AG04450 (cell line): ENCODE measurements at places on chromosomes 11 and 22.

- no peak for DNase-seq
Observed at GRCh38 chr11:116357784-116358544, 414.8 kb downstream of the BUD13 start.

DNA sequence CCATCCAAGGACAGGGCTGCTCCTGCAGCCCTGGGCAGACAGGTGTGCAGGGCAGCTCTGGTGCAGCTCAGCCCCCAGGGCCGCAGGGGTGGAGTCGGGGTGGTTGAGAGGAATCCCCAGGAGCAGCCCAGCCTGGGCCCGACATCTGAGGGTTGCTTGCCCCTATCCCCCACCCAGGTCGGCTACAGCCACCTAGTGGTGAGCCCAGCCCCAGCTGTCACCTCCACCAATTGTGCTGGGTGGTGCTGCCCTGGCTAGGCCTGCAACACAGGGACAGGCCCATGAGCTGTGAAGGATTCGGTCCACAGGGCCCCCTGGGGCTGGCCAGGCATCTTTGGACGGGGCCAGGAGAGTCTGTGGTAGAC lies 29.6 kb downstream of the RTN4R start:
- DNase-seq = no peak

DNA sequence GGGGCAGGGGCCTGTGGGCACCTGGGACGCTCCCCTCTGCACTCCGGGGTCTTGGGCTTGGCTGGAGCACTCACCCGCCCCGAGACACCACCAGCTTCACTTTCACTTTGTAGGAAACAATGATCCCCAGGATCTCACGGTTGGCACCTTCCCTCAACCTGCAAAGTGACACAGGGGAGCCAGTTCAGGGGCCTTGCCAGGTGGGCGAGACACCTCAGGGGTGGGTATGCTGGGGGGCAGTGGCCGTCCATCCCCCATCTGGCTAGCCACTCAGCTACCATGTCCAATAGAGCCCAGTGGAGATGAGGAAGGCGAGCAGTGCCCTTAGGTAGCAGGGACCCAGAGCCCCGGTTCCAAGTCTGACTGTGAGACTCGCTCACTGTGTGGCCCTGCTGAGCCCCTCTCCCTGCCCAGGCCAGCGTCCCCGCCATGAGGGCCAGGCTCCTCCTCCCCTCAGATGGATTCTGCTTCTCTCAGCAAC lies 32.3 kb downstream of the TPBGL start:
- DNase-seq = no peak

- DNase-seq = no peak
Observed at GRCh38 chr11:105260976-105261375, 121.4 kb upstream of the CARD18 start.

- no peak for DNase-seq
Observed at GRCh38 chr11:8258784-8259183, 4.9 kb downstream of the LMO1 start.

DNA sequence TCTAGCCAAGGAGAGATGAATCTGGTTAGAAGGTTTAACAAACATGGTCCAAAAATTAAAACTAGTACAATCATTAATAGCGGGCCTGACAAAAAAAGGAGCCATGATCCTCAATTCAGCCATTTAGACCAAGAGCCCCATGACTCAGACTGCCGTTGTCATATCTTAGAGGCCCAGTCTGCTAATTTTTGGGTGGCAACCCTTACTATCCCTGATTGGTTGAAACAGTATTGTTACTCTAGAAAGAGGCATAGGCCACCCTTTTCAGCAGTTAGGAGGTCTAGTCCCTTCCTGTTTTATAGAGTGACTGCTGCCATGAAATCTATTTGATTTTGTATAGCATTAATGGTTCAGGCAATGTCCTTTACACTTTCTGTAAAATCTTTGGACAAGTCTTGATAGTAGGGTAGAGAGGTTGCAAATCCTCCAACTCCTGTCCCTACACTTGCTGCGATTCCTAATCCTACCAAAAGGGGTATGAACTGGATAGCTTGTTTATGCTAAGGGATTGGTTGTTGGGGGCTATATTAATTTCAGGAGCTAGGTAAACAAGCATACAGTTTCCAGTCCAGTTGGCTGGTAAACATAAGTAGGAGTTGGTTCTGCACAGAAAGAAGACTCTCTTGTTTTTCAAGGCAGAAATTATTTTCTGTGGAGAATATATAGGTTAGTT lies 1056.3 kb upstream of the CNTN5 start:
- DNase-seq = no peak

DNA sequence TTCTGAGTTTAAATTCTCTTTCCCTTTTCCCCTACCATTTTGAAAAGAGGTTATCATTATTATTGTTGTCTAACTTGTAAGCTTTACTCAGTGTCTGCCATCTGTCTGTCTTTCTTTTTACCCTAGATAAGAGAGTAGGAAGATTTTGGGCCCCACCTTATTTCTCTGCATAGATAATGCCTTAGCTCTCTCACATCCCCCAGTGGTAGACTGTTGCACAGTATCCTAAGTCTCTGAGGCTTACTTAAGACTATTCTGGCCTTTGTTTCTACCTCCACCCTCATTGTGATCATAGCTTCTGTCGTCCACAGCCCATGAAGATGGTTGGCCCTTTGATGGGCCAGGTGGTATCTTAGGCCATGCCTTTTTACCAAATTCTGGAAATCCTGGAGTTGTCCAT lies 3.6 kb upstream of the OR51L1 start:
- no peak for DNase-seq

- no peak for DNase-seq
Observed at GRCh38 chr11:83801799-83802198, 515.6 kb upstream of the CCDC90B start.

- no peak for DNase-seq
Observed at GRCh38 chr22:20203552-20204201, 52.8 kb upstream of the CCDC188 start.

DNA sequence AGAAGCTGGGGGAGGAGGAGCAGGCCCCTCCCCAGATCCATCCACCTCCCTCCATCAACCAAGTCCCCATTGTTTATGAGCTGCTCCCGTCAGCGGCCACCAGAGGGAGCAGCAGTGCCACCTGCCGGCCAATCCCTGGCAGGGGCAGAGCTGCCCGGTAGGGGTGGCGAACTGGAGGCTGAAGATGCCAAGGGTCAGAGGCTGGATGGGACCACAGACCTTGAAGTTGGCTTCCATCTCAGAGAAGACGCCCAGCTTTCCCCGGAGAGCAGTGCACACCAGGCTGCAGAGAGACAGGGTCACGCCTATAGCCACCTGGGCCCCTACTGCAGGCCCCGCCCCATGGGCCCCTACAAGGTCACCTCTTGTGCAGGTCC lies 3.6 kb downstream of the FIBP start:
- DNase-seq = no peak

DNA sequence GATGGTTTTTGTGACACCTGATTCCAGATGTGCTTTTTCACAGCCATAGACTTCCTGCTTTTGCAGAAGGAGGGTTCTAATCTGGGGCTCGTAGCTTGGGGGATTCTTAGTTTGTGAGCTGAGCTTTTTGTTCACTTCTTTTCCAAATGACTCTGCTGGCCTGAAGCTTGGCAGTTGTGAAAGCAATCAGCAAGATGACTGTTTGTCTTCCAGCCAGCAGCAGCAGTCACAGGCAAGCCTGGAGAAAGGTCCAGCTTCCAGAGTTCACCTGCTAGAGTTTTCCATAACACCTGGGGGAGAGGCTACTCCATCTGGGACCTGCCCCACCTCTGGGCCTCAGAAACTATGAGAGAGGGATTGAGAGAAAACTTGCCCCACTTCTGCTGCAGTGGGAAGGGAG lies 4.1 kb downstream of the MARK2 start:
- DNase-seq = no peak

DNA sequence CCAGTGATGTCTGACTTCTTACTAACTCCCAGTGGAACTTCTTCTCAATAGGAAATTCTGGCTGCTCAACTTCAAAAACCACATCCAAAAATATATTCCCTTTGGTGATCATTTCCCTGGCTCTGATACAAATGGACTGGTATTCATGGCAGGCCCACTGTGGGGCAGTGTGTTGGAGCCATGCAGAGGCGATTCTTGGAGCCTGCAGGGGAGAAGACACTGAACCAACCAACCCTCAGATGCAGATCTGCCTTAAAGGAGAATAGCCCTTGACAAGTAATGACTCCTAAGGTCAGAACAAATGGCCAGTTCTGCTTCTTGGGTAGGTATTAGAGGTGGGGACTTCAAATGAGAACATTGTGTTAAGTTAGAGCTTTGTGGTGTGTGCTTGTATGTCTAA lies 12.2 kb downstream of the OR4D9 start:
- no peak for DNase-seq

DNA sequence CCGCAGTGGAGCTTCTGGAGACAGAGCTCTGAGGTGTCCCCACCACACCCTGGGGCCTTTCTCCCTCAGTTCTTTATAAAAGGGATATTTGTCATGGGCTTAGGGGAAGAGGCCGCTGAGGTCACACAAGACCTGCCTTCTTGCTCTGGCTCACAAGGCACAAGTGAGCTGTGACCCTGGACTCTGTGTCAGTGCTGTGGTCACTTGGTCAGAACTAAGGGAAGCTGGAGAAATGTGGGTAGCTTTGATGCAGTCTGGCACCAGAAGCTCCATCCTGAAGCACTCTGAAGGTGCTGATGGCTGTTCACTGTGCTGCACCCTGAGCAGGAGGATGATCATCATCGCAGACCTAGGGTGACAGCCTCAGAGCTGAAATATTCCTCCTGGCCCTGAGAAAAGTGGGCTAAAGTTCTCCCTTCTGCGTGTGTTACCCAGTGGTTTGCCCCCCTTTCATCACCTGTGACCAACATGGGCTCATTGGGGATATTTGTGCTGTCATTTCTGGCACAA lies 28.1 kb upstream of the VPREB1 start:
- no peak for DNase-seq

GRCh38 chr11:69044111-69045013 lies 4.4 kb upstream of the TPCN2 start:
- peak; percentile 53 for DNase-seq

GRCh38 chr11:130522284-130522961 lies 74.0 kb downstream of the ADAMTS15 start:
- DNase-seq = peak; percentile 84

- no peak for DNase-seq
Observed at GRCh38 chr11:29989174-29989970, 27.5 kb downstream of the KCNA4 start.

DNA sequence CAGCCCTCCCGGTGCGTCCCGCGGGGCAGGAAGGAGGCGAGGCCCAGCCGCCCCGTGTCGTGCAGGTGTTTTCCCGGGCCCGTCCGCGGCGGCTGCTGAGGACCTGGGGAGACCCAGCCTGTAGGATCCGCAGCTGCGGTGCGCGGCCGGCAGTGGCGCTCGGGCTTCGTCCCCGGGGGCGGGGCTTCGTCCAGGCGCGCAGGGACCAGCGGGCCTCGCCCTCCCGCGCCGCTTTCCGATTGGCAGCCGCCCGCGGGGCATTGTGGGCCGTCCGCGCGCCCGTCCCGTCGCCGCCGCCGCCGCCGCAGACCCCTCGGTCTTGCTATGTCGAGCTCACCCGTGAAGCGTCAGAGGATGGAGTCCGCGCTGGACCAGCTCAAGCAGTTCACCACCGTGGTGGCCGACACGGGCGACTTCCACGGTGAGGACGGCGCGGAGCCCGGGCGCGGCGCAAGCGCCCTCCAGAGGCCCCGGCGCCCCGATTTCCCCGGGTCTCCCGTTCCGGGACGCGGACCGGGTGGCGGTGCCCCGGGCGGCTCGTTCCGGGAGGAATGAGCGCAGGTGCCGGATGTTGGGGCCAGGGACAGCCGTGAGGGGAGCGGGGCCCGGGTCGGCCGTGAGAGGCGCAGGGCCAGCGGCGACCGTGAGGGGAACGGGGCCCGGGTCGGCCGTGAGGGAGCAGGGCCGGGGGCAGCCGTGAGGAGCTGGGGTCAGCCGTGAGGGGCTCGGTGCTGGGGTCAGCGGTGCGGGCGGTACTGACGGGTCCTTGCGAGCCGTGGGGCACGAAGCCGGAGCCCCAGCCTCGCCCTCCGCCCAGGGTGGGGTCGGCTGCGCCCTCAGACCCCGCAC lies at the start of gene TALDO1:
TALDO1 (plus strand) TSS at position 307 of the 849 bp plus-strand sequence; CDS start at position 325, 18 bp downstream.
- peak; percentile 37 for DNase-seq

- DNase-seq = no peak
Observed at GRCh38 chr11:69265911-69266510, 27.9 kb upstream of the MYEOV start.

- no peak for DNase-seq
Observed at GRCh38 chr22:28983788-28984441, 77.7 kb downstream of the C22orf31 start.

DNA sequence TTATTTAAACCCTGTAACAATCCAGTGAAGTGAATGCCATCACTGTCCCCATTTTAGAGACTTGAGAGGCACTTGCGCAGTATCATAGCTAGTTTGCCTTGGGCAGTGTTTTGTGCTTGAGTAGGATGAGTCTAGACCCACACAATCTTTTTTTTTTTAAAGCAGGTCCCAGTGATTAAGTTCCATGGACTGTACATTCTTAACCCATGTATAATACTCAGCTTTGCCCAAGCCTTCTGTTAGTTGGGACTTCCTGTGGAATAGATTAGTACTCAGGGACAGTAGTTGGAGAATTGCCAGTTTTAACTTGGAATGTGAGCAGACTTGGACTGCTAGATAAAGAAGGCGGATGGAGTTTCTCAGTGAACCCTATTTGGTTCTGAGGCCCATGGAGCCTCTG lies 108.6 kb upstream of the RASSF10 start:
- DNase-seq = peak; percentile 55

DNA sequence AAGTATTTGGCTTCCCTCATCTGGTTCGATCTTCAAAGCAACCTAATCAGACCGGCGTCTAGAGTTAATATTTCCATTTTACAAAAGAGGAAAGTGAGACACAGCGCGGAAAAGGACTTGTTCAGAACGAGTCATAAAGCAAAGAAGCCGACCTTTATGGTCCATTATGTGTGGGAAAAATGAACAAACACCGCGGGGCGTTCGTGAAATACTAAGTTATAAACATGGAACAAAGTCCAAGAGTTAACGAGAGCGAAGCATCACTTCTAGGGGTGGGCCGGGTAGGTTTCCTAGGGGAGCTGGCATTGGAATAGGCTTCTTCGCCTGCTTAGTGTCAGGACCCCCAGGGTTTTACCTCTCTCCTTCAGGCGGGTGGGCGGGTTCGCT lies 575 bp downstream of the DUSP18 start:
- DNase-seq = no peak

DNA sequence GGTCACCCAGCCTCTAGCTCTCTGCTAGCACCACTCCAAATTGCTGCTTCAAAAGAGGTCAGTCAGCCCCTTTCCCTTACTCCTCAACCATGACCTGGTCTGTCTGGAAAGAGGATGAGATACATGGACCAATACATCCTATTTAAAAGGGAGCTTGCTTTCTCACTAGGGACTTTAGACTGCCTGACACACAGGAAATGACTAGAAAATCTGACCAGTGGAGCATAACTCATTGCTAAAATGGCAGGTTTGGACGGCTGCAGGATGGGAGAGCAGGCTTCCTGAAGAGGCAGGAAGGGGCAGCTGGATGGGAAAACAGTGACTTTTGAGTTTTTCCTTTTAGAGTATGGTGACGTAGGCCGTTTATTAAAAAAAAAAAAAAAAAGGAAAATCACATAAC lies 25.3 kb downstream of the STIM1 start:
- no peak for DNase-seq

DNA sequence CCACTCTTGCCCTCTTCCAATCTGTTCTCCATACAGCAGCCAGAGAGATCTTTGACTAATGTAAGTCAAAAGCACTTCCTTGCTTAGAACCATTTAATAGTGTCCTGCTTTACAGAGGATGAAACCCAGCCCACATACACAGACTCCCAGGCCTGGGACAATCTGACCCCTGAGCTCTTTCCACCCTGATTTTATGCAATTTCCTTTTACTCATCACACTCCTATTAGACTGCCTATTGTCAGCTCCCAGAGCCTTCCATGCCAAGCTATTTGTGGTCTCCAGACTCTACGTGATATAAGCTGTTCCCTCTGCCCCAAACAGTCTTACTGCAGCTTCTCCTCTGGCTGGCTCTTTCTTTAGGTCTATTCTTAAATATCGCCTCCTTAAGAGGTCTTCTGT lies 28.1 kb downstream of the ME3 start:
- no peak for DNase-seq

GRCh38 chr22:19909350-19910179 lies 32.0 kb upstream of the COMT start:
- DNase-seq = peak; percentile 48
